Pons (tissue), 1 donor: ENCODE measurements at places on chromosomes 7 and 10.

DNA sequence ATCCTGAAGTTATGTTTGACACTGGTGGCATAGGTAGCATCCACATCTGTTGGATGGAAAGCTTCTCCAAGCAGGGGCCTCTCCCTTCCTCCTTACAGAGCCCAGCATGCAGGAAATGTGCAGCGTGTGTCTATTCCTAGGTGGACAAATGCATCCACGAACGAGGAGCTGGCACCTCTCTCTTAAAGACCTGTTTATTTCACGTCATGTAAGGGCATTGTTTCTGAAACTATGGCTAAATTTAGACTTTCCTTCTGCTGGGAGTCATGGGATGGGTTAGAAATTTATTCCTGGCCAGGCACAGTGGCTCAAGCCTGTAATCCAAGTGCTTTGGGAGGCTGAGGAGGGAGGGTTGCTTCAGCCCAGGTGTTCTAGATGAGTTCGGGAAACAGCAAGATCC, 208.4 kb upstream of the SVIL start:
- no peak for DNase-seq

DNA sequence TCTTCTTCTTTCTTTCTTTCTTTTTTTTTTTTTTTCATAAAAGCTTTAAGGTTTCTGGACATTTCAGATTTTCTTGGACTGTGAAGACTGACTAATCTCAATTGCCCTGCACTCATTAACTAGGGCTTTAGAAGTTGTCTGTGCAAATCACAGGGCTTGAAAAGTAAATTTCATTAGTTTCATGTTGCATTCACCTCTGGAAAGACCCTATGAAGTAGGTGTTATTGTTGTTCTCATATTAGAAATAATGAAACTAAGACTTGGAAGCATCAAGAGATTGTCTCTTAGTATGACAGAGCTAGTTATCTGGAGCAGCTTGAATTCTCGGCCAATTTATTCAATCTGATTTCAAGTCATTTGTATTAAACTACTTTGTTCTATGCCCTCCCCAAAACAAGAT, 28.2 kb upstream of the SEMA3D start:
- no peak for DNase-seq

GRCh38 chr7:16647435-16647960, 1.5 kb downstream of the BZW2 start:
- peak; percentile 46 for DNase-seq

- DNase-seq, result no peak
These were observed 247.6 kb downstream of the EMX2 start for GRCh38 chr10:117790179-117790578.

GRCh38 chr10:121823993-121824463, 103.8 kb downstream of the ATE1 start:
- DNase-seq, result peak; percentile 82

DNA sequence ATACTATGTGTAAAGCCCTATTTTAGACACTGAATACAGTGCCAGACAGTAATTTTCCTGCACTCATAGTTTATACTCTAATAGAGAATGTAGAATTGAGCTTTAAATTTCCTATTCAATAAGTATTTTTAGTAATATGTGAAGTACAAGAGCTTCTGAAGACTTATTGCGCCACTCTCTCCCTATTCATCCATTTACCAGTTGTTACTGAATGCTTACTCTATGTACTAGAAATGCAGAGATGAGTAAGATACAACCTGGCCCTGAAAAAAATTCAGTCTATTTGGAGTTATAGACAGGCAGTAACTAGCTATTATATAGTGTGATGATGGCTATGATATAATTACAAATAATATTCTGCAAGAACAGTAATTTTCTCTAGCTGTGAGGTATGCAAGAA, 98.8 kb downstream of the ADK start:
- DNase-seq, result no peak

GRCh38 chr10:98295401-98295811, 27.4 kb upstream of the LOXL4 start:
- DNase-seq, result peak; percentile 25

DNA sequence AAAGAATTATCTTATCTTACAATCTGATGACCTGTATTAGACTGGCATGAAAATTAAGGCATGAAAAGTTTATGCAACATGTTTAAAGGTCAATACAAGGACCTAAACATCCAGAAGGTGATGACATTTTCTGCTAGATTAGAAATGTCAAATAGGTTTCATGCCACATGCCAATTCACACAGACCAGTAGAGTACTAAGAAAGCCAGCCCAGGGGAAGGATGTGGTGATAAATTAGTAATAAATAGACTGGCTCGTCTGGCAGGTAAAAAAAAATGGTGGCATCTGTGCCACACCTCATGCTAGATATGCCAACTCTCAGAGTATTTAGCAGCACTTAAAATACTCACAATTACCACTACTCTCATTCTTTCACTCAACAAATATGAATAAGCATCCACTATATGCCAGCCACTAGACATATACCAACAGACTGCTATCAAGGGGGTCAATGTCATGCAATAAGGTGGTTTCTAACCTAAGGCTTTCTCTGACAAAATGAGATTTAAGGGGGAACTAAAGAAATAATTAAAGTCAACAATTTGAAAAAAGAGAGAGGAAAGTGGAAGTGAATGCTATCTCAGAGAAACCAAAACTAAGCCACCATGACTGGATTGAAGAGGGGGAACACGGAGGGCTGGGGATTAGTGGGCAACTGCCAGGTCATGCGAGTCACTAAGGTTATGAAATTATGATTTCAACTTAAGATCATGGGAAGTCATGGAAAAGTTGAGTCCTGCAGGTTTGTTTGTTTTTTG, 83.5 kb downstream of the SGMS1 start:
- DNase-seq, result no peak

DNA sequence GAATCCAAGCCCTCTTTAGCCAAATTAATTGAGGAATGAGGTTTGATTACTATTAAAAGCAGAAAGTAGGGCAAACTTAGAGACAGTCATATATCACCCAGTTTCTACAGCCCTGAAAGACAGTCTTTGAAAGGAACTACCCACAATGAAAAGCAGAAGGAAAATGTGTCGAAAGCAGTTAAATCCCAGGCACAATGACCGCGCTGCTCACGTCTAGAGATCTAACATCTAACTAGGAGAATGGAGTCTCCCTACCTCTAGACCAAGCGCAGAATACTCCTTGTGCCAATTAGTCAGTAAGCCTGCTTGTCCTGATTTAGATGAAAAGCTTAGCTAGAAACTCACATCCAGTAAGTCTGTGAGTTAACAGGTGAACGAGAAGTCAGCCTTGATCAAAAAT, 350.0 kb downstream of the FGFR2 start:
- DNase-seq, result peak; percentile 3

DNA sequence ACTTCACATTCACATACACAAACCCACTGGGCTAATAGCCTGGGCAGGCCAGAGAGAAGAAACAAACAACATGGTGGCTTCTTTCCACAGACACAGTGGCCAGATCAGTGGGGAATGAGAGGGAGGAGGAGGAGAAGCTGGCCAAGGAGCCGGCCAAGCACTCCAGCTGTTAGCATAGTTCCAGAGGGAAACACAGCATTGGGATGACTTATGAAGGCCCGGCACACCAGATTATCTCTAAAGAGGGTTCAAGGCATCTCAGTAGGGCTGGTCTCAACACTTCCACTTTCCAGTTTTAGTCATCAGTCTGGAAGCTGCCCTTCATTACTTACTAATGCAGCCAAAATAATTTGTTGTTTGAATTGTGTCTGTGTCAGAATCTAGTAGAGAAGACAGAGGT, 42.1 kb upstream of the GPR26 start:
- DNase-seq, result no peak

DNA sequence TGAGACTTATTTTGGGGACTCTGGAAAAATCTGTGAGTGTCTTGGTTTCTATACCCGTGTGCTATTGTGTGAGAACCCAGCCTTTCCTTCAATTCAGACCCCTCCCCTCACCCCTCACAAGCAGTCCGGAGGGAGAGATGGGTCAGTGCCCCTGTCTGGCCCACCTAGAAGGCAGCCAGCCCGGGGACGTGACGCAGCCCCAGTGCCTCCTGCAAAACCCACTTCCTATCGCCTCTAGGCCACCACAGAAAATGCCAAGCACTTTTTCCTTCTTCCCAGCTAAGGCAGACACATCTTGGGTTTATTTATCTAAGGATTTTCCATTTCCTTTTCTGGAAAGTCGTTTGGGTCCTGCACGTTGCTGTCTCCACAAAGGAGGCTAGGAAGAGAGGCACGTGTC, 11.6 kb upstream of the AQP1 start:
- DNase-seq, result no peak

GRCh38 chr7:137838706-137839315, 8.0 kb downstream of the DGKI start:
- no peak for DNase-seq

- DNase-seq, result peak; percentile 81
These were observed 108.4 kb downstream of the HIPK2 start for GRCh38 chr7:139669106-139670061.

- DNase-seq, result no peak
These were observed 22.5 kb downstream of the CALHM2 start for GRCh38 chr10:103429647-103430046.

DNA sequence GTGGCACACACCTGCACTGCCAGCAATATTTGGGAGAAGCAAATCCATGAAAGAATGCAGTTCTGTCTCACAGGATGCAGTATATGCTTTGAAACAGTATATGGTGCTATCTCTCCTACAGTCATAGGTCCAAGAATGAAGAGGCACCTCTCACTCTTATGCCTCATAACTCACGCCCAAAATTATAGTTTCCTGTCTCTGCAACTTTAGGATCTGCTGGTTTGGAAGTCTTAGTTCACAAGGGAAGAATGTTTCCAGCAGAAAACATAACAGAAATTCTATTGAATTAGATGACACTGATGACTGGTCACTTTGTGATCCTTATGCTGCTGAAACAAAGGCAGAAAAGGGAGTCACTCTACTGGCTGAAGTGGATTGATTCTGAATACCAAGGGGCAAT, 5.7 kb downstream of the C10orf67 start:
- DNase-seq, result no peak

DNA sequence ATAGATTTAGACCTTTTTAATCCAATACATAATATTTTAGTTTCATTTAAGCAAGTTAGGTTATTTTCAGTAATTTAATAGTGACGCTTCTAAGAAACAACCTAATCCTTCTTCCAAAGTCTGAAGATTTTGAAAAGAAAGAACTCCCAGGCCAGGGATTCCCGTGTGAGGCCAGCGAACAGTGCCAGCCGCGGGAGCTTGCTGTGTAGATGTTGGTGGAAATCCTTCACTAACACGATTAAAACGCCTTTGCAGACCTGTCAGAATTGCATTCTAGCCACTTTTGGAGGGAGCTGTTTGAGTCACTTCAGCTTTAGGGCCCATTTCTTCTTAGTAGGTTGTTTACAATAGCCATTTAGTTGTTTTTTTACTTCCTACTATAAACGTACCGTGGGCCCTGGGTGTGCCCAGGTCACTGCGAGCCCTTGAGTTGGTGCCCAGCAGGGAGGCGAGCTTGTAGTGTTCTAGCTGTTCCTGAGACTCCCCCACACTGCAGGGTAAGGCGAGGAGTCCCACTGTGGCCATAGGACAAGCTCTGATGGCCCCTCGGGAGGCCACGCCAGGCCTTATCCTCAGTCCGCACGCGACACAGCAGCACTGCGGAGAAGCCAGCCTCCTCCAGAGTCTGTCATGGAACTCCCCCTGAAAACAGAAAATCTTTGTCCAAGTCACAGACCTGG, 32.3 kb downstream of the PPP2R2D start:
- no peak for DNase-seq

- no peak for DNase-seq
These were observed 238.9 kb downstream of the CAMK1D start for GRCh38 chr10:12588091-12588860.

DNA sequence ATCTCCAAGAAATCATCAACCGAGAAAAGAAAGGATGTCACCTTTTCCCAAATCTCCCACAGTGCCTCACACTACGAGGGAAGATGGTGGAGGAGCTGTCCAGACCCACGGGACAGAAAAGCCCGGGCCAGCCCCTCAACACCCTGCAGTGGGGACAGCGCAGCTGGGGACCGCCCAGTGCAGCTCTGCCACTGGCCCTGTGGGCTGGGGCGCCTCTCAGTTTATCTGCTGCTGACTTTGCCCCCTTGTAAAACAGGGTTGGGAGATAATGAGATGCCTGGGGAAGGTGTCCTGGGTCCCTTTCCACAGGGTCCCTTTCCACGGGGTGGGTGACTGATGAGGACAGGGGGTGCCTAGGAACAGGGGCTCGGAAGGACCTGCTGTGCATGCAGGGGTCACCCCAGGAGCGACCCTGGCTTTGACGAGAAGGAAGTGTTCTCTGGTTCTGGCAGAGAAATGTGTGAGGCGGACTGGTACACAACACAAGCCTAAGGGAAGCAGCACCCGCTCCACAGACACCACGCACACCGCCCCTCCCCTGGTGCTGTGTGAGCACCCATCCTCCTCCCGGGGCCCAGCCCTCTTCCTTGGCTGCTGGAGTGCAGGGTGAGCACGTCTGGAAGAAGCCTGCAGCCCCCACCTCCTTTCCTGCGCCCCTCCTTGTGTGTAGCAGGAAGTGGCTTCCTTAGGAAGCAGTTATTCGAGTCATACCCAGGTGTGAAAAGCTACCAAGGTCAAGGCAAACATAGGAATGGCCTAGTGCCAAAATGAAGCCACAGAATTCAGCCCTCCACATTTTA, 339.9 kb downstream of the DNAJB6 start:
- no peak for DNase-seq

GRCh38 chr7:30268586-30268985, 15.8 kb upstream of the ZNRF2 start:
- DNase-seq, result no peak

- no peak for DNase-seq
These were observed 95.3 kb downstream of the INSYN2A start for GRCh38 chr10:127100983-127101615.

- DNase-seq, result no peak
These were observed 214.6 kb upstream of the PFKP start for GRCh38 chr10:2852574-2853323.

DNA sequence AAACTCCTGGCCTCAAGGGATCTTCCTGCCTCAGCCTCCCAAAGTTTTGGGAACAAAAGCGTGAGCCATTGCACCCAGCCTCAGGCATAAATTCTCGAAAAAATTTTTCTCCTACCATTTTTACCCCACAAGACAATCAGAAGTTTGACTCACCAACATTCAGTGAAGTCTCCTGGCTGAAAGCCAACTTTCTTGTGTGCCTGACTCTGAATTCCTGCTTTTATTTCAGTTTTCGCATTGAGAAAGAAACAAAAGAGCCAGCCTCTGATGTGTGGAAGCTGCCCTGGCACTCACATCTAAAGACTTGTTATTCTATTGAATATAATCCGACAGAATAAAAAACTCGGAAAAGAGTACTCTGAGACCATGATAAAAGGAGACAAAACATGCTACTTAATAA, 402.9 kb downstream of the MAGI2 start:
- peak; percentile 88 for DNase-seq

GRCh38 chr7:128937271-128937646, 468 bp upstream of the IRF5 start:
- no peak for DNase-seq

- DNase-seq, result no peak
These were observed 34.9 kb downstream of the CHST15 start for GRCh38 chr10:124058346-124059003.

- peak; percentile 64 for DNase-seq
These were observed 68.4 kb downstream of the CDHR3 start for GRCh38 chr7:106031300-106032035.

- no peak for DNase-seq
These were observed 25.7 kb downstream of the HDAC9 start for GRCh38 chr7:18521236-18521589.

GRCh38 chr7:156927571-156928405, 21.7 kb upstream of the NOM1 start:
- DNase-seq, result no peak

- DNase-seq, result no peak
These were observed 74.0 kb downstream of the FAM241B start for GRCh38 chr10:69703766-69704630.
